Calu3 (cell line): ENCODE measurements at places on chromosomes 16 and 17.

- no peak for DNase-seq
- H3K27ac ChIP-seq = no peak overlapping the region
- H3K4me3 ChIP-seq = no peak overlapping the region
- H3K27me3 ChIP-seq = no peaks in the 10 kb centered on the region
- peaks cover 4% of the 10 kb centered on the region for H3K36me3 ChIP-seq
Observed at GRCh38 chr17:79980246-79981043, 55.2 kb downstream of the TBC1D16 start.

GRCh38 chr17:7523033-7523432 lies 25.8 kb upstream of the TNFSF12 start:
- no peak for DNase-seq
- no peaks in the 10 kb centered on the region for H3K4me1 ChIP-seq
- H3K27ac ChIP-seq = no peak overlapping the region
- no peak overlapping the region for H3K4me3 ChIP-seq
- H3K27me3 ChIP-seq = no peaks in the 10 kb centered on the region
- no peaks in the 10 kb centered on the region for H3K36me3 ChIP-seq

DNA sequence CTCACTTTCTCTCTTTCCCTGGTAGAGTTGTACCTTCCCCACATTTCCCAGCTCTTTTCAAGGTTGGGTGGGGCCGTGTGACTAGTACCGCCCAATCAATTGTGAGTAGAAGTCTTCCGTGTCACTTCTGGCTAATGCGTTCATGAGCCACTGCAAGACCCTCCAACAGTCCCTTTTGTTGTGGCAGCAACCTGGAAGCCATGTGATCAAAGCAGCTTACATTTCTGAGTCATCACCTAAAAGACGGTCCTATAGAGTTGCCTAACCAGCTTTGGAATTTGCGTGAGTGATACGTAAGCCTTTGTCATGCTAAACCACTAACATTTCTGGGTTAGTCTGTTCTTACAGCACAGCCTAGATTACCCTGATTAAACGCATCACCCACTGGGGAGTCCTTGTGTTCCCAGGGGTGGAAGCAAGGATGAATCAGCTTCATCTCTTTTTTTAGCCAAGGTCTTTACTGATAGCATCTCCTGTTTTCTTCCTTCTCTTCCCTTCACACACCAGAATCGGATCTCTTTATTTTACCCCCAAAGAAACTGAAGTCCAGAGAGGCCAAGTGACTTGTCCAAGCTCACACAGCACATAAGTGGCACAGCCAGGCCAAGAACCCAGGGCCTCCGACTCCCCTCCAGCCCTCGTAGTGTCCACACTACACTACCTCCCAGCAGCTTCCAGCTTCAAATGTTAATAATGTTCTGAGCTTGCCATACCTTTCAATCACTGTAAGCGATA lies 366.3 kb upstream of the XYLT1 start:
- H3K4me1 ChIP-seq = no peaks in the 10 kb centered on the region
- no peak for DNase-seq
- H3K4me3 ChIP-seq = no peak overlapping the region
- no peak overlapping the region for H3K27ac ChIP-seq
- H3K36me3 ChIP-seq = no peaks in the 10 kb centered on the region

DNA sequence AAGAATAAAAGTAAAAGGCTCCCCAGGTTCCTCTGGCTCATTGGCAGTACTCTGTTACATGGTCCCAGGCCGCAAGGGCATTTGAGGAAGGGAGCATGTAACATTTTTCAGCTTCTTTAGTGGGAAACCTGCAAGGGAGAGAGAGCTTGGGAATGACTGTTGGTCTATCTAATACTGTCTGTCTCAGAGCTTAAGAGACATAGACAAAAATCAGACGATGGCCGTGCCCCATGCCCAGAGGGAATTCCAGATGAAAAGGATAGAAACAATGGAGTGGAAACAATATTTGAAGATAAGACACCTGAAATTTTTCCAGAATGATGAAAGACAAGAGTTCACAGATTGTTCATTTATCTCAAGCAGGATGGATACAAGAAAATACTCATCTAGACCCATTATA lies 48.1 kb upstream of the ADORA2B start:
- H3K27ac ChIP-seq = no peak overlapping the region
- peaks cover 56% of the 10 kb centered on the region for H3K4me1 ChIP-seq
- DNase-seq = no peak
- H3K27me3 ChIP-seq = no peaks in the 10 kb centered on the region

GRCh38 chr17:34909040-34909439 lies 52.2 kb downstream of the CCT6B start:
- H3K4me3 ChIP-seq = no peak overlapping the region
- DNase-seq = no peak
- H3K27me3 ChIP-seq = peaks cover 65% of the 10 kb centered on the region
- H3K4me1 ChIP-seq = no peaks in the 10 kb centered on the region
- H3K27ac ChIP-seq = no peak overlapping the region

GRCh38 chr17:4959261-4959965 lies 8.2 kb downstream of the SPAG7 start:
- DNase-seq = no peak
- H3K36me3 ChIP-seq = peaks cover 28% of the 10 kb centered on the region
- no peaks in the 10 kb centered on the region for H3K4me1 ChIP-seq
- no peaks in the 10 kb centered on the region for H3K27me3 ChIP-seq
- H3K27ac ChIP-seq = no peak overlapping the region
- no peak overlapping the region for H3K4me3 ChIP-seq

GRCh38 chr17:39026980-39027451 lies 59.8 kb upstream of the FBXO47 start:
- peak overlapping the region; percentile 70 for H3K4me3 ChIP-seq
- peaks cover 7% of the 10 kb centered on the region for H3K4me1 ChIP-seq
- no peak overlapping the region for H3K27ac ChIP-seq
- peak; percentile 83 for DNase-seq

DNA sequence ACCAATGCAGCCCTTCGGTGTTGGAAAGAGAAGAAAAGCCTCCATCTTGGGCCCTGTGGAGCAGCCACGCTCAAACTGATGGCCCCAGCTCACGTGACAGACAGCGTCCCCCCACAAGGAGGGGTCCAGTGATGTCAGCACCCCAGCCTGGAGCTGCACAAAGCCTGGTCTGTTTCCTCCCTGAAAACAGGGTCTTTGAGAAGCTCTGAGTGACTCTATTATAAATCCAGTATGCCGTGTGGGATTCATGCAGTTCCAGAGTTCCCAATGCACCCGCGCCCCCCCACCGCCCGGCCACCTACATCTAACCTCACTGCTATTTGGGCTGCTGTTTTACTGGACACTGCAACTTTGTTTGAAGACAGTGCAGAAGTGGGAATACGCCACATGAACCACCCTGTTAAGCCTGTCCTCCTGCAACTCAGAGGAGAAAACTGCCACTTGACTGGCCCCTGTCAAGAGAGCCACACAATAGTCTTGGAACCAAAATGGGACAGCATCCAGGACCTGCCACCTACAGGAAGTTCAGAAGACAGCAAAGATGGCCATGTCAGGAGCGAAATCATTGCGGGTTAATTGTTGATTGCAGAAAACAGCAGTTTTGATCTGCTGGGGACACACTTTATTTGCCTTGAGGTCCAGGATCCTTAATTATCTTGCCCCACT lies 33.1 kb downstream of the PMP22 start:
- H3K36me3 ChIP-seq = no peaks in the 10 kb centered on the region
- no peaks in the 10 kb centered on the region for H3K27me3 ChIP-seq
- no peak for DNase-seq
- H3K4me3 ChIP-seq = no peak overlapping the region
- no peaks in the 10 kb centered on the region for H3K4me1 ChIP-seq

GRCh38 chr17:49337884-49338283 lies 24.2 kb downstream of the ZNF652 start:
- no peaks in the 10 kb centered on the region for H3K36me3 ChIP-seq
- no peak overlapping the region for H3K4me3 ChIP-seq

DNA sequence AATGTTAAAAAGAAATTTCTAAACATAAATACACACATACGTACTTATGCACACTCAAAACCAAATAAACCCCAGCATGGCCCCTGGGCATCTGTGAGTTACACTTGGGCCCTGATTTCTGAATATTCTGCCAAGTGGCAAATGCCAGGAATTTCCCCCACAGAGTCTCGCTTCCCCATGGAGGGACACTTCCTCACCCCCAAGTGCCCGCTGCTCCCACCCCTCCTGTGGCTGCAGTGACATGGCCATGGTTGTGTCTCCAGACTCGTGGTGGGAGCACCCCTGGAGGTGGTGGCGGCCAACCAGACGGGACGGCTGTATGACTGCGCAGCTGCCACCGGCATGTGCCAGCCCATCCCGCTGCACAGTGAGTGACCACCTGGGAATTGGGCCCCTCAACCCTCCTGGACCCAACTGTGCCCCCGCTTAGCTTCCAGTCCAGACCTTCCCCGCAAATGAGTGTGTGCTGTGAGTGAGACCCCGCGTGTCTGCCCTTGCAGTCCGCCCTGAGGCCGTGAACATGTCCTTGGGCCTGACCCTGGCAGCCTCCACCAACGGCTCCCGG lies 4.0 kb downstream of the ITGAD start:
- peaks cover 13% of the 10 kb centered on the region for H3K27me3 ChIP-seq
- H3K27ac ChIP-seq = no peak overlapping the region
- no peaks in the 10 kb centered on the region for H3K36me3 ChIP-seq
- DNase-seq = no peak
- no peaks in the 10 kb centered on the region for H3K4me1 ChIP-seq

GRCh38 chr16:10511829-10512228 lies 68.6 kb downstream of the EMP2 start:
- H3K4me1 ChIP-seq = peaks cover 11% of the 10 kb centered on the region
- H3K36me3 ChIP-seq = no peaks in the 10 kb centered on the region
- no peak overlapping the region for H3K27ac ChIP-seq
- H3K27me3 ChIP-seq = no peaks in the 10 kb centered on the region
- no peak overlapping the region for H3K4me3 ChIP-seq

GRCh38 chr16:17936766-17937402 lies 399.7 kb downstream of the NPIPA8 start:
- no peaks in the 10 kb centered on the region for H3K27me3 ChIP-seq
- no peak overlapping the region for H3K27ac ChIP-seq
- H3K4me1 ChIP-seq = no peaks in the 10 kb centered on the region
- no peak for DNase-seq
- no peaks in the 10 kb centered on the region for H3K36me3 ChIP-seq

DNA sequence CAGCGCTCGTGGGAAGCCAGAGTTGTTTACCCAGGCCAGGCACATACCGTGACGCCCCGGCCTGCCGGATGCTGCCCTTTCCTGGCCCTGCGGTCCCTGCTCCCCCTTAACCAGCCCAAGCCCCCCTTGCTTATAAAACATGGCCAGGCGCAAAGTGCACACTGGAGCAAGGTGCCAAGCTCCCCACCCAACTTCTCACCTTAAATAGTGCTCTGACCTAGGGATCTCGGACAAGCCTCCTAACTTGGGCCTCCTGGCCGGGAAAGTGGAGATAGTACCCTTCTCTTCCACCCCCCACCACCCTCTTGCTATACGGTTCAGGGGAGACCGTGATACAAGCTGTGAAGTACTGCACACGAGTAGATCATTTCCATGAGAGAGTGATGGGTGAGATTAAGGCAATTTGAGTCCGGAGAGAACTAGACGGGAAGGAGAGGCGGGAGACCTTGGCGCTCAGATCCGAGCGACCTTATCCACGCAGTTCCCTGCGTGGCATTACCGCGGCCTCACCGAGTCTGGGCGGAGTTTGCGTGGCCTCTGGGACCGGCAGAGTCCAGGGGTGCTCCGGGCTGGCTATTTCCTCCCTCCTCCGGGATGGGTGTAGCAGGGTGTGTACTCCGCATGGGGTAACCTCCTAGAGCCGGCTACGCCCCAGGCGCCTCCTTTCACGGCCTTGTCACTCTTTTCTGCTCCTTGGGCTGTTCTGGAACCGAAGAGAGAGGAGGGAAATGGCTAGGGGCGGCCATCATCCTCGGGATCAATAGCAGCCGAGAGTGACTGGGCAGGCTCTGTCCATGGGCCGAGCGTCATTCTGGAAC lies 4.4 kb upstream of the LHX1 start:
- H3K27me3 ChIP-seq = peaks cover 84% of the 10 kb centered on the region
- H3K4me3 ChIP-seq = peak overlapping the region; percentile 39
- peaks cover 12% of the 10 kb centered on the region for H3K36me3 ChIP-seq
- peak overlapping the region; percentile 16 for H3K27ac ChIP-seq

GRCh38 chr16:66850115-66850815 lies 6.1 kb downstream of the CA7 start:
- H3K4me1 ChIP-seq = peaks cover 4% of the 10 kb centered on the region
- H3K27me3 ChIP-seq = peaks cover 86% of the 10 kb centered on the region
- no peaks in the 10 kb centered on the region for H3K36me3 ChIP-seq
- H3K27ac ChIP-seq = no peak overlapping the region
- no peak for DNase-seq

- H3K36me3 ChIP-seq = peaks cover 72% of the 10 kb centered on the region
- no peak overlapping the region for H3K4me3 ChIP-seq
- no peaks in the 10 kb centered on the region for H3K27me3 ChIP-seq
- H3K4me1 ChIP-seq = no peaks in the 10 kb centered on the region
- DNase-seq = no peak
Observed at GRCh38 chr16:30721606-30722005, 22.6 kb downstream of the SRCAP start.

GRCh38 chr16:64358291-64358690 lies 763.6 kb downstream of the CDH11 start:
- H3K4me1 ChIP-seq = no peaks in the 10 kb centered on the region

DNA sequence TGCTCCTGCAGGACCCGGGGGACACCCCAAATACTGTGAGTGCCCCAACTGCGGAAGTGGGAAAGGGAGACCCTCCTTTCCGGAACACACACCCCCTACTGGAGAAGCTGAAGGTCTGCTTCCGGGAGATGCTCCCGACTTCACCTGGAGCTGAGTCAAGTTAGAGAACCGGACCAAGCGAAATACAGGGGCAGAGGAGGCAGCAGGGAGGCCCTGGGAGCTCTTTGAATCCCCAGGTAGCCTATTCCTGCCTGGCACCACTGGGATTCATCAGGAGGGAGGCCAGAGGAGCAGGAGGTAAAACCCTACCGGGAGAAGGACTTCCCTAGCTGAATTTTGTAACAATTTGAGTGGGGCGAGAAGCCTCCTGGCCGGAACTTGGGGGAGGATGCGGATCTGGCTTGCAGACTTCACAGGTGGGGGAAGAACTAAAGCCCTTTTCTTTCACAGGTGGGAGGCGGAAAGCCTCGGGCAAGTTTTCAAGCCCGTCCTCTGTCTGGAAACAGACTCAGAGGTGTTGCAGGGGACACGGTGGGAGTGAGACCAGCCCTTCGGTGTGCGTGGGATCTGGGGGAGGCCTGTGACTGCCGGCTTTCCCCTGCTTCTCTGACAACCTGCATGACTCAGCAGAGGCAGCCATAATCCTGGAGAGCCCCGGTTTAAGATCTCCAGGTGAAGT lies 22.4 kb upstream of the TEKT1 start:
- no peak overlapping the region for H3K4me3 ChIP-seq
- H3K36me3 ChIP-seq = no peaks in the 10 kb centered on the region
- H3K27me3 ChIP-seq = no peaks in the 10 kb centered on the region
- no peak for DNase-seq
- no peaks in the 10 kb centered on the region for H3K4me1 ChIP-seq

DNA sequence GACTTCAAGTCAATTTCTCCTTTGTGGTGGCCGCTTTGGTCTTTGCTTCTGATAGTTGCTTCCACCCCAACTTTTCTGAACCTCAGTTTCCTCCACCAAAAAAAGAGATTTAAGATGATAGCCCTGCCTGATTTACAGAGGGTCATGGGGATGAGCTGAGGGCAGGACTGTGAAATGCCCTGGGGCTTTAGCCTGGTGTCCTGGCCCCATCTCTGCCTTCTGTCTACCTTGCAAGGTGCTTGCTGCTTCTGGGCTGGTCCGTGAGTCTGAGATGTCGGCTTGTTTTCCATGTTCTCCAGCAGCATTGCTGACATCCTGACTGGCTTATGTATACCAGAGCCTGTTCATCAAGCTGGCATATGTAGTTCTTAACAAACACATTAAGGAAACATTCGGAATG lies 191.9 kb upstream of the MPHOSPH6 start:
- H3K27me3 ChIP-seq = peaks cover 72% of the 10 kb centered on the region
- H3K4me1 ChIP-seq = peaks cover 5% of the 10 kb centered on the region
- H3K27ac ChIP-seq = no peak overlapping the region
